NCI-H2171 (cell line): ENCODE measurements at places on chromosomes 3 and 15.

DNA sequence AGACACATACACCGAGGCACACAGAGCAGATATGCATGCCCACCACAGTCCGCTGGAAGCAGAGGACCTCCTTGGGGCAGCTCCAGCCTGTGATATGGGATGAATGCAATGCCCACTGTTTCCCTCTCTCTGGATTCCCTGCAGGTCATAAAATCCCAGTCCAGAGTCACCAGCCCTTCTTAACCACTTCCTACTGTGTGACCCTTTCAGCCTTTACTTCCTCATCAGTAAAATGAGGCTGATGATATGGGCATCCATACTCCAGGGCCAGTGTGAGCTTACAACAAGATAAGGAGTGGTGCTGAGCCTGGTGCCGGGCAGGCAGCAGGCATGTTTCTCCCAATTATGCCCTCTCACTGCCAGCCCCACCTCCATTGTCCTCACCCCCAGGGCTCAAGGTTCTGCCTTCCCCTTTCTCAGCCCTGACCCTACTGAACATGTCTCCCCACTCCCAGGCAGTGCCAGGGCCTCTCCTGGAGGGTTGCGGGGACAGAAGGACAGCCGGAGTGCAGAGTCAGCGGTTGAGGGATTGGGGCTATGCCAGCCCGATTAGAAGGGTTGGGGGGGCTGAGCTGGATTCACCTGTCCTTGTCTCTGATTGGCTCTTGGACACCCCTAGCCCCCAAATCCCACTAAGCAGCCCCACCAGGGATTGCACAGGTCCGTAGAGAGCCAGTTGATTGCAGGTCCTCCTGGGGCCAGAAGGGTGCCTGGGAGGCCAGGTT, at the start of gene GNAT1:
TSS of gene GNAT1 (plus strand) at position 675 of the 725 bp plus-strand sequence. CDS start 116 bp downstream, outside the sequence.
- no peak for DNase-seq

DNA sequence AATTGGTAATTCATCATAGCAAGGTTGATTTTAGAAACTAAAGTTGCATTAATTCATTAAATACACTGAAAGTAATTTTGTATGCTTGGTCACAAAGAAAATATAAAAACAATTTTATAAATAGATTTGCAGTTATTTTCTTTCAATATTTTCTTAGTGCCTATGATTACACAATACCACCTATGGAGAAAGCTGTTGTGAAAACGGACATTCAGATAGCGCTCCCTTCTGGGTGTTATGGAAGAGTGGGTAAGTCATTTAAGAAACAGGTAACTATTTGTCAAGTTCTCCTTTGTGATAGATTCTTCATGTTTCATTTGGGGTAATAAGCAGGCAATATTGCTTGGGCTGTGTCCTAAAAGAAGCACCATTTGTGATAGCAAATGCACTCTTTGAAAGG, 3.0 kb downstream of the DUT start:
- DNase-seq = no peak

- no peak for DNase-seq
Observed at GRCh38 chr15:93495799-93496637, 407.0 kb upstream of the RGMA start.

DNA sequence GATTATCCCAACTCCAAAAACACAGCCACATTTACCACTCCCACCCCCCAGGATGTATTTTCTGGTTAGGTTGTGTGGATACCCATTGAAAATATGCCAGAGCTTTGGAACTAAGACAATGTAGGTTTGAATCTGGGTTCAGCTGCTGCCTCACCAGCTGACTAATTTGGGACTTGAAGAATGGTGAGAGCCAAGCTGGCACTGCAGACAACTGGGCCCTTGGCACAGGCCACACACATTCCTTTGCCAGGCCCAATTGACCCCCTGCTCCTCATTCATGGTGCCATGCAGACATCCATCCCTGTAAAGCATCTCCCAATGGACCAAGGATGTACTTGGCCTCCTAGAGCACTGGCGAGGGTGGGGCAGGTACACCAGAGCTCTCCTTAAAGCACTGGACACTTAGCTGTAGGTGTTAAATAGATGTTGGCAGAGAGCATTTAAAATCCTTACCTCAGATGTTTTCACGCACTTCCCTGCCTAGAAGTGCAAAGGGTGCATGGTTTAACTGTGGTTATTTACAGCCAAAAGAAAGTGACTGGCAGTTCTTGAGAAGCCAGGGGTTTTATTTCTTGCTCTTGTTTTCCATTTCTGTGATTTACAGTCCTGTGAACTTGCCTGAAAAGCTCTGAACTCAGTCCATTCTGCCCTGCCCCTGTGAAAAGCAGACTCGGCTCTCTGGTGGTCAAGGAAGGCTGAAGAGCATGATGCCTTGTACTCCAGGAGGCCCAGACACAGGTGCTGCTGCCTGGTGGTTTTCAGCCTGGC, 138.5 kb downstream of the CLSTN2 start:
- DNase-seq = no peak

DNA sequence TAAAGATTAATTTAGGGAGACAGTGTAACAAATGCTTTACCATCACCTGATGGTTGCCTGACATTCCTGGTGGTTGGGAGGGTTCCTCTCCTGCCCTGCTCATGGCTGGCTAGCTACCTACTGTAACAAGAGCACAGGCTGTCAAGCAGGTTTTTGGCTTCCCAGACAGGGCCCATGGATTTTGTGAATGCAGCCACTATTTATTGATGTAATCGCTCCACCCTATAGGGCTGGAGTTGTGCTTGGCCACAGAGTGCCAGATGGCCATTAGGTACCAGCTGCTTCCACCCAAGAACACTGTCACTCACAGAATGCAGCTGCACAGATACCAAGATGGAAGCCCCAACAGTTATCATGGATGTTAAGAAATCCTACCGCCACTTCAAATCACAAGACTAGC, 31.0 kb upstream of the KLHL25 start:
- peak; percentile 8 for DNase-seq

DNA sequence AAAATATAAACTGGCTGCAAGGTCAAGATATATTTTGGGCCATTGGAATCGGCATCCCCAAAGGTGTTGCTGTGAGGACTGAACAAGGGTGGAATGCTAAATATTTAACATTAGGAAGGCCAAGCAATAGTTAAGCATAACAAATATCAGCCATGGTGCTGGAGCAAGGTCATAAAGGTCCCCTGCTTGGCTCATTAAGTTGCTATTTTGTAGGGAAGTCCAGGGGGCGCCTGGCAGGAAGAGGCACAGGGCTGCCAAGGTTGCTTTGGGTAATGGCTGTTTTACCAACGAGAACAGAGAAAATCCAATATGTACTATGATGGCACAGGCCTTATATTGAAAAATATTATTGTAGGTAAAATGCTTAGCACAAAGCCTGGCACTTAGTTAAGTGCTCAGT, 62.2 kb downstream of the SLC15A2 start:
- no peak for DNase-seq

GRCh38 chr3:100503448-100503847, 11.0 kb downstream of the TMEM45A start:
- DNase-seq = no peak

DNA sequence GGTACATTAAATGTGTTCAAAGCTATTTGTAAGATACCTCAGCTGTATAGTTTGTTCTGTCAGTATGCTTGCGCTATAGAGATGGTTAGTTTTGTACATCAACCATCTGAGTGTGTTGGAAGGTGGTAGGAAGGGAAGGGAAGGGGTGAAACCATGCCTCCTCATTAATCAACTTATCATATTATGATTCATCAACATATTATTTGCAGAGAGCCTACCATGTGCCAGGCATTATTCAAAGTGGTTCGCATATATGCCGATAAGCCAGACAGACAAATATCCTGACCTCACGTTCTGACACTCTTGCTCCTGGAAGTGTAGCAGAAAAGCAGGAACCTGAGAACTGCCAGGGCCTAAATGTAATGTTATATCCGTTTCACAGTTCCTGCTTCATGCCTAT, 248.1 kb upstream of the NR2E3 start:
- DNase-seq = no peak

- DNase-seq = no peak
Observed at GRCh38 chr3:120684896-120685295, 2.9 kb upstream of the HGD start.

- DNase-seq = no peak
Observed at GRCh38 chr3:122415104-122415744, 638 bp downstream of the WDR5B start.

DNA sequence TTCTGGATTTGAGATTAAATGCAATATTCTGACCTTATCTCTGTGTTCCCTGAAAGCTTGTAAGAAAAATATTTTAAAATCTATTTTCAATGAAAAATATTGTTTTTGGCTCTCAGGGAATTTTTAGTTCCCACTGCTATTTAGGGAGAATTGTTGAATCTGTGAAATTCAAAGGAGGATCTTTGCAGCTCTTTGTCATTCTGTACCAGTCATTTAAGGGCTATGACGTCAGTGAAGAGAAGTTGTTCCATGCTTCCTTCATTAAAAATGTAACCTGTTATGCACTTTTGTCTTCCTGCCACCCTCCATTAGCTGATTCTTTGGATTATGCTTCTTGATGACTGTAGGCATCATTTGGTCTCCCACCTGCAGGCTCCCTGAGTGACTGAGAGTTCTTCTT, 427.8 kb upstream of the C2CD4B start:
- no peak for DNase-seq
